ENCODE measurements at places on chromosomes 1 and 21.

DNA sequence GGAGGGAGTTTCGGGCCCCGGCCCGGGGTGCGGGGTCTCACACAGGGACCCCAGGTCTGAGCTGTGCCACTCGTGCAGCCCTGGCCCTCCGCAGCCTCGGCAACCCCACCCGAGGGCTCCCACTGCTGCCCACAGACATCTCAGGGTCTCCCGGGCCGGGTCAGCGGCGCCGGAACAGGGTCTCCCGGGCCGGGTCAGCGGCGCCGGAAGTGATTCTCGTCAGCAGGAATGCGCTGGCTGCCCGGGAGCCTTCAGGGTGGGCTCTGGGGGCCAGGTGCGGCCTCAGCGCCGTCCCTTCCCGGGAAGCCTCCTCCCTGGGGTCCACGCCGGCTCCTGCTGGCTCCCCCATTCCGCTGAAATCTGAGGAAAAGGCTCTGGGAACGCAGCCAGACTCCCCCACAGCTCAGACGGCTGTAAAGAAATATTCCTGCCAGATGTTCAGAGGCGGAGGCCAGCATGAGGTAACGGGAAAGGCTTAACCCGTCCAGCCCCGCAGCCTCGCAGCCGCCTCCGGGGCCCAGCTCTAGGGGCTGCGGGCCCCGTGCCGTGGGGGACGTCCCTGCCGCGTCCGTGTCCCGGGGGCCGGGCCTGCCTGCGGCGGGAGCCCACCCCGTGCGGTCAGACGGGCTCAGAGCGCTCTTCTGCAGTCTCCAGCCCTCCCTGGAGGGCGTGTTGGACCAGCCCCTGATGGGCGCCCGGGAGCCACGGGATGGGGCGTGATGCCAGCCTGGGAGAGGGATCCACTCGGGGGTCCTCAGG lies 8.7 kb upstream of the COL6A1 start:
- peak; percentile 39 for DNase-seq

GRCh38 chr1:180312926-180313325 lies 82.9 kb downstream of the LHX4 start:
- no peak for DNase-seq

GRCh38 chr1:227351443-227351842 lies 33.2 kb upstream of the CDC42BPA start:
- no peak for DNase-seq

- peak; percentile 62 for DNase-seq
Measured at GRCh38 chr1:21594935-21595897, 73.9 kb downstream of the RAP1GAP start.

DNA sequence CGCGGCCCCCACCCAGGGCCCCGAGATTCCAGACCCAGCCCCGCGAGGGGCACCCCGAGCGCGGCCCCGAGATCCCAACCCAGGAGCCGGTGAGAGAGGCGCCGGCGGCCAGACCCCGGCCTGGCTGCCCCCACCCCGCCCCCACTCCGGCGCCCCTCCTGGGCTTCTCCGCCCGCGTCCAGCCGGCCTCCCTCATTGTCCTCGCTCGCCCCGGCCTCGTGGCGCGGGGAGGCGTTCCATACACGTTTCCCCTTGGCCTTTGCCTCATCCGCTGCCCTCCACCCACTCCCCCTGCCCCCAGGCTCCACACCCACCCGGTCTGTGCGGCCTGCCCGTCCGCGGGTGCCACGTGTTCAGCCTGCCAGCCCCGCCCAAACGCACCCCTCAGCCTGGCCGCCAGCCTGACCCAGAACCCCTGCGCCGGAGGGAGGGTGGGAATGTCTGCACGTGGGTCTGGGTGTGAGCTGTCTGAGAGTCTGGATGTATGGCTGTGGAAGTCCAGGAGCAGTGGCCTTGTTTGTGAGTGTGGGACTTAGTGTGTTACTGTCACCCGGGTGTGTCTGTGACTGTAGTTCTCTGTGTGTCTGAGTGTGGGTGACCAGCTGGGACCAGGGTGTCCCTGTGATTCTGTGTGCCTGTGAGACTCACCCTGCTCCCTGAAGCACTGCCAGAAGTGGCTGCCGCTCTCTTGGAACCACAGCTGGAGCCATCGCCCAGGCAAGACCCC lies 681 bp downstream of the B4GALT2 start:
- peak; percentile 46 for DNase-seq

DNA sequence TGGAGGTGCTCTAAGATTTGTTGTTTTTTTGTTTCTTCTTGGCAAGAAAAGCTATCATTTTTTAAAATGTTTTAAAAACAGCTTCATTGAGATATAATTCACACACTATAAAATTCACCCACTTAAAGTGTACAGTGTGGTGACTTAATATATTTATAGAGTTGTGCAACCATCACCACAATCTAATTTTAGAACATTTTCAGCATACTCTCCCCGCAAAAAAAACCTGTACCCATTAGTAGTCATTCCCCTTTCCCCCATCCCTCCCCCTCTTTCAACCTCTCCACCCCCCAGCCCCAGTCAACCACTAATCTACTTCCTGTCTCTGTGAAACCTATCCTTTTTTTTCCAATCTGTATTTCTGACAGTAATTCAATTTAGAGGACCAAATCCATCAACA lies 30.6 kb downstream of the ZC3H11B start:
- no peak for DNase-seq

GRCh38 chr1:106907795-106908194 lies 148.7 kb upstream of the PRMT6 start:
- no peak for DNase-seq

DNA sequence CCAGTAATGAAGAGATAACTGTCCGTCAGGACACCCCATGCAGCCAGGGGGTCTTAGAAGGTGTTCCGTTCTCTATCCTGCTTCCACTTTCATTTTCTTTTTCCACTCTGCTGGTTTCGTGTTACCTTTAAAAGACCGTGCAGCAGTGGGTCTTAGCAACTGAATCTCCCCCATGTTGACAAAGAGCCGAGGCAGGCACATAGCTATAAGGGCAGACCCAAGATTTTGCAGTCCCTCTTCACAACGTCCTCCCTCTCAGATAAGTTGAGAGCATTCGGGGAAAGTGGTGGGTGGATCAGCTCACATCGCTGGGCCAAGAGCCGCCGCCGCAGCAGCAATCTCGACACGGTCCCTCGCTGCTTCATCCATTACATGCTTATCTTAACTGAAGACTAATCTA lies 355.5 kb downstream of the LMO4 start:
- peak; percentile 31 for DNase-seq

GRCh38 chr1:192265516-192266173 lies 51.1 kb upstream of the RGS21 start:
- no peak for DNase-seq

GRCh38 chr21:18771845-18772380 lies 368.3 kb upstream of the TMPRSS15 start:
- DNase-seq = no peak

- no peak for DNase-seq
Measured at GRCh38 chr1:25765923-25766589, 33.9 kb upstream of the SELENON start.

DNA sequence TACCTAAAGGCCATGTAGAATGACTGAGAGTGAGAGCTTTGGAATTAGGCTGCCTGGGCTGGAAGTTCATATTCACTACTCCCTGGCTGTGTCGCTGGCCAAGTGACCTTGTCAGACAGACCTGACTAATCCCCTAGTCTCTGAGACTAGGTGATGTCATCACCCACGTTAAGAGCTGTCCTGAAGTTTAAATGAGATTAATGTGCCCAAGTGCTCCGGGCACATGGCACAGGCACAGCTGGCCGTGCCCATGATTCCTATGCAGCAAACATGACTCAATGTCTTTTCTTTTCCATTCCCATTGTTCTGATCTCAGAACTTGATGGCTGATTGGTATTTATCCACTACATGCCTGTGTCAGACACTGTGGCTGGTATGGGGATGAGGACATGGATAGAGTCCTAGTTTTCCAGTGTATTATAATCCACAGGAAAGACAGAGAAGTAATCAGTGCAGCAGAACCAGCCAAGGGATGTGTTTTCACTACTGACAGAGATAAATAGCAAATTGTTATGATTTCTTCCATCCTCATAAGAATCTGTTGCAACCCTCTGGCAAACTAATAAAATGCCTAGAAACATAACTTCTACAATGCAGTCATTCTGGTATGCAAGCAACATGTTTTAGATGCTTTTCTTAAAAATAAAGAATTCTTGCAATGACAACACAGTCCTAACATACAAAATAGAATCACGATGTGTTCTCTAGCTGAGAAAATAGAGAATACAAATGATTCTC lies 180.9 kb downstream of the PCP4 start:
- DNase-seq = no peak

DNA sequence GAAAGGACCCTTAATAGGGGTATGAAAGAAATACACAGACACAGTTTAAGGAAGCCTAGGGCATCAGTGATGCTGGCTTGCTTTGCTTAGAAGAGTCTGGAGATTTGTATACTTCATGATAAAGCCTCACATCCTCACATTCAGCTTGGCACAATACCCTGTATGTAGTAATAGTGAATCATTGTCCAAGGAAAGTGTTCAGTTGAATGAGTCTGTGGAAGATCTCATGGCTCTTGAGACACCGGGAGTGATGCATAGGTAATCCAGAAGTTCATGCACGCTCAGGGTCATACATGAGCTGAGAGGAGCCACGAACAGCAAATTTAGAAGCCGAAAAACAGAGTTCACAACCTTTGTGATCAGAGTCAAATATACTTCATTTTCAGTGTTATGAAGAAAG lies 537.2 kb upstream of the TMPRSS15 start:
- no peak for DNase-seq

DNA sequence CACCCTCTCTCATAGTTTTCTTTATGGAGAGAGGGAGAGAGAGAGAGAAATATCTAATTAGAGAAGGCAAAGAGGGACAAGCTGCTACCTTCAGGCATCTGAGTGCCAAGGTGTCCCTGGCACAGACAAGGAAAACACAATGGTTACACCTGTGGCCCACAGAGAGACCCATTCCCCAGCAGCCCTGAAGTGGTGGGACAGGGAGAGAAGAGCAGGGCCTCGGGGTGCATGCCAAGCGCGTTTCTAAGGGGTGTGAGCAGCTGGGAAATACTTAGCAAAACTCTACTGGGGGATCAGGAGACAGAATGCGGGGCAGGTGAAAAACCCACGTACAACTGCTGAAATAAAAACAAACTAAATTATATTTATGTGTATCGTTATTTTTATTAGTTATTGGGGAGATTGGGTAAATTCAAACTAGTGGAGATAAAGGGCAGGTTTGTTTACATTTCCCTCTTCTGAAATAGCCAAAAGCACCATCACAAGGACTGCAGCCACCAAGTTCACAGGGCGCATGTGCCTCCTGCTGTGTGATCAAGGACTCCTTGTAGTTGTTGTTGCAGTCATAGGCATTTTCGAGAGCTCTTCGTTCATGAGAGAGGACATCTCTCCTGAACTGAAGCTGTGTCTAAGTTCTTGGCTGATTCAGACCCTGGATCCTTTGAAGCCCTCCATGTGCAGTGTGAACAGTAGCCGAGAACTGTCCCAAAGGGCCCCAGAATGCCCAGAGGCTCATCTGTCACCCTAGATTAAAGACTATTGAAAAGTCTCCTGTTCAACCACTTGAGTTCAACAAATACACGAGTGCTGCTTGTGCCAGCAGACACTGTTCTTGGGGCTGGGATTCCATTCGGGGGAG lies 737 bp upstream of the SERPINC1 start:
- DNase-seq = peak; percentile 40

- peak; percentile 63 for DNase-seq
Measured at GRCh38 chr1:198935306-198935921, 296.6 kb downstream of the PTPRC start.

DNA sequence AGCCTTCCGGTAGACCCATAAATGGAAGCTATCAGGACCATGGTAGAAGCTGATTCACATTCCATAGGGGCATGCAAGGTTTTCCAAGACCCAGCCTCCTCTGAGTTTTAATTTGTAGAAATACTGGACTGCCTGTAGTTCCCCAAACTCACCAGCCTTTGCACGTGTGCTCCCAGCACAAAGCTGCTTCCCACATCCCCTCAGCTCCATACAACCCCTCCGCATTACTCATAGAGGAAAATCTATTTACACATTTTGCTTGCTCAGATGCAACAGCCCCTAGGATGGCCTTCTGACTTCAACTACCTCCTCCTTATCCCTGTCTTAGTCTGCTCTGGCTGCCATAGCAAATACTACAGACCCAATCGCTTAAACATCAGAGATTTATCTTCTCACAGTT lies 336.2 kb downstream of the SETD4 start:
- DNase-seq = no peak

GRCh38 chr1:155970531-155971167 lies 7.7 kb downstream of the ARHGEF2 start:
- peak; percentile 36 for DNase-seq

DNA sequence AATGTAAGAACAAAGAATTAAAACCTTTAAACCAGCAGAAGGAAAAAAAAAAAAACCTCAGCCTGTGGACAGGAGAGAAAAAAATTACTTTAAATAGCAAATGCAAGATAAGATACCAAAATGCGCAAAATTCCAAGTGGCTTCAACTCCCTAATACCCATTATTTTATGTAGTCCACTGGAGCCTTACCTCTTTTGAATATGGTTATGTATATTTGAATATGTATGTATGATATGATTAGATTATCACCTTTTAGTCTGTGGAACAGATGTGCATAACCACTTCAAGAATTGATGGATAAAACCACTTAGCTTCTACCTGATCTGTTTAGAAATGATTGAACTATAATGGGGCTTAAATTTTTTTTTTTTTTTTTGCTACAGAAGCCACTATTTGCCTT lies 52.4 kb upstream of the C1orf115 start:
- DNase-seq = no peak

GRCh38 chr1:200526709-200527612 lies 93.6 kb downstream of the KIF14 start:
- no peak for DNase-seq

- DNase-seq = no peak
Measured at GRCh38 chr1:40703316-40703715, 11.8 kb downstream of the NFYC start.

GRCh38 chr1:50774759-50775351 lies 185.2 kb downstream of the FAF1 start:
- no peak for DNase-seq

DNA sequence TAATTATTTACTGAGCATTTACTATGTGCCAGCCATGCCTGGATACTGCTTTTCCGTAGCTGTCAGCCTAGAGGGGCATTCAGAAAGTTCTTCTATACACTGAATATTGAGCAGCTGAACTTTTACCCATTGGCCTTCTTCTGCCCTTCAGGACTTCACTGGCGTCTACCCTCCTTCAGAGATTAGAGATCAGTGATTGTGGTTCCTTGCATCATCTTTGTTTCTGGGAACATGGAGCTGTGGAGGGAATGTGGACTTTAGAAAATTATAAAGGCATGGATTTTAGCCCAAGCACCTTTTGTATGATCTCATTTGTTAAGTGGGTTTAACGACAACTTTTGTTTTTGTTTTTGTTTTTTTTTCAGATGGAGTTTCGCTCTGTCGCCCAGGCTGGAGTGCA lies 58.7 kb upstream of the POU3F1 start:
- DNase-seq = no peak

- DNase-seq = no peak
Measured at GRCh38 chr1:187045371-187045770, 216.6 kb downstream of the PLA2G4A start.

All from thyroid gland (tissue), 4 donors.